ENCODE measurements at places on chromosomes 7 and 10. TPM values are rescaled to one million over a fixed set of nuclear protein-coding genes. Genes with fewer than 3 reads are reported as not detected.
A peak's percentile ranks its signal among the peaks of the same experiment; 100 is the strongest.

The MCM10 gene
- total RNA-seq = 35.1 TPM

The EVX1 gene
- total RNA-seq = not detected

The HABP2 gene
- total RNA-seq = not detected

The ZRANB1 gene
- total RNA-seq = 11.5 TPM

The CEP55 gene
- 58.5 TPM for total RNA-seq

The PROSER2 gene
- total RNA-seq = 22.2 TPM

GRCh38 chr10:110323503-110323902 lies 18.8 kb upstream of the SMNDC1 start:
- peak; percentile 87 for DNase-seq

- DNase-seq = peak; percentile 40
These were observed at the start of gene NUDT13 for GRCh38 chr10:73110345-73110849. Gene NUDT13, plus strand, starts transcription at chr10:73110455. Its CDS starts 3,911 bp downstream, at chr10:73114366.

DNA sequence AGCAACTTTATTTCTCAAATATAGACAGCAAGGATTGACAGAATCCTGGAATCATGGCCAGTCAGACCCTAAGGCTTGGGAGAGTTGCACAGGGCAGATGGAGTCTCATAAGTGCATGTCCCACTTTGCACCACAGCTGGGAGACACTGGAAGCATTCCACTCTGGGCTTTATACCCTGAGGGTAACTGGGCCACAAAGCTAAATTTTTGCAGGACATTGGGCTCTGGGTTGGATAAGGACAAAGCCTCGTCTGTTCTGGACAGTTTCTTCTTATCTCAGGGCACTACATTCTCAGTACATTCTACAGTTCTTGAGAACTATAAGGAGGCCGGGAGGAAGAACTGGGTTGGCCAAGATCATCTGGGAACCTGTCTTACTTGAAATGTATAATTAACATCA lies 158.3 kb upstream of the IGFBP3 start:
- DNase-seq = no peak

DNA sequence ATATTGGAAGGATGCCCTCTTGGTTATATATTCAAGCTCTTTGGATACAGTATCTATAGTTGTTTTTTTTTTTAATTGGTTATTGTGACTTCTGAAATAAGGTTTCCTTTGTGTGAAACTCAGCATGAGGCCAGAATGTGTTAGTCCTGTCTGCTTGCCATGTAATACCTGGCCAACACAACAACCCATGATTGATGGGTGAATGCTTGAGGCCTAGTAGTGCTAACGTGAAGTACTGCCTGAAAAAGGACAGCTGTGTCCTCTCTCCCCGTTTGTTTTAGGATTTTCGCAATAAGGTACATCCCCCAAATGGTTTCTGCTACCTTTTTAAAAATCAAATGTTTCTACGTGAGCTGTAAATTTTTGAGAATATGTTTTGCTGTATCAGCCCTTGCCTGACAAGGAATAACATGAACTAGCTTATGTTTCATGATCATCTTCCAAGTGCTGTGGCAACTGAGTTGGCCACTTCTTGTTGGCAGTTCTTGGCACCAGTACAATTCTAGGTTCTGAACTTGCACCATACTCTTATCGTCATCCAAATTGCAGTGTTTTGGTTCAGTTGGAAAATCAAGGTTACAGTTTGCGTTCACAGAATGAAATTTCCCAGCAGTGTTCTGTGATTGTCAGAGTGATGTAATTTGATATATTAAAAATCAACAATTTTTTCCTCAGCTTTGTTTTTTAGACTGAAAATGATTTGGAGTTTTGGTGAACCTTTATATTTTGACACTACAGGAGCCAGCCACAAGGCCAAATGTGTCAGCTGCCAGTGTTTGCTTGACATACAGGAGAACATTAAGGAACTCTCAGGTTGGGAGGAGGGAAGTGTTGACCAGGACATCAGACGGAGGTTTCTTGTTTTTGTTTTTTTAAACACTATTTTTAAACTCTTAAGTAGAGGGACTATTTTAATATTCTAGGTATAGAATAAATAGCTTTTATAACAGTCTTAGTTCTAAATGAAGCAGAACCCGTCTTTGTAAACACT lies 13.5 kb upstream of the ASCC1 start:
- DNase-seq = no peak

GRCh38 chr7:40306025-40306424 lies 171.2 kb downstream of the SUGCT start:
- DNase-seq = no peak

DNA sequence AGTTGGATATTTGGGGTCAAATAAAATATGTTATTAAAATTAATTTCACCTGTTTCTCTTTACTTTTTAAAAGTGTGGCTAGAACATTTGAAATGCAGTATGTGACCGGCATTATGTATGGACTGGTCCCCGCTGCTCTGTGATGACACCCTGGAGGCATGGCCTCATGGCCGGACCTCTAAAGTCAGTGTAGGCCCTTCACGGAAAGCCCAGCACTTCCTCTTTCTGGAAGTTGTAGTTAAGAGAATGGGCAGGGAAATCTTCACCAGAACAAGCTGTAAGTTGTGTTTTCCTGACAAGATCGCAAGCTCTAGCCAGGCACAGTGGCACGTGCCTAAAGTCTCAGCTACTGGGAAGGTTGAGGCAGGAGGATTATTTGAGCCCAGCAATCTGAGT lies 38.3 kb upstream of the SRGN start:
- DNase-seq = no peak

GRCh38 chr7:157927313-157927925 lies 590.6 kb downstream of the DNAJB6 start:
- no peak for DNase-seq

Measured in foreskin keratinocyte (primary cell).